ENCODE measurements at places on chromosomes 16 and 17.

GRCh38 chr17:27518545-27519521, 62.6 kb downstream of the KSR1 start:
- no peak overlapping the region for H3K4me3 ChIP-seq
- peak overlapping the region; percentile 54 for H3K27ac ChIP-seq
- no peaks in the 10 kb centered on the region for H3K36me3 ChIP-seq
- DNase-seq, result no peak

DNA sequence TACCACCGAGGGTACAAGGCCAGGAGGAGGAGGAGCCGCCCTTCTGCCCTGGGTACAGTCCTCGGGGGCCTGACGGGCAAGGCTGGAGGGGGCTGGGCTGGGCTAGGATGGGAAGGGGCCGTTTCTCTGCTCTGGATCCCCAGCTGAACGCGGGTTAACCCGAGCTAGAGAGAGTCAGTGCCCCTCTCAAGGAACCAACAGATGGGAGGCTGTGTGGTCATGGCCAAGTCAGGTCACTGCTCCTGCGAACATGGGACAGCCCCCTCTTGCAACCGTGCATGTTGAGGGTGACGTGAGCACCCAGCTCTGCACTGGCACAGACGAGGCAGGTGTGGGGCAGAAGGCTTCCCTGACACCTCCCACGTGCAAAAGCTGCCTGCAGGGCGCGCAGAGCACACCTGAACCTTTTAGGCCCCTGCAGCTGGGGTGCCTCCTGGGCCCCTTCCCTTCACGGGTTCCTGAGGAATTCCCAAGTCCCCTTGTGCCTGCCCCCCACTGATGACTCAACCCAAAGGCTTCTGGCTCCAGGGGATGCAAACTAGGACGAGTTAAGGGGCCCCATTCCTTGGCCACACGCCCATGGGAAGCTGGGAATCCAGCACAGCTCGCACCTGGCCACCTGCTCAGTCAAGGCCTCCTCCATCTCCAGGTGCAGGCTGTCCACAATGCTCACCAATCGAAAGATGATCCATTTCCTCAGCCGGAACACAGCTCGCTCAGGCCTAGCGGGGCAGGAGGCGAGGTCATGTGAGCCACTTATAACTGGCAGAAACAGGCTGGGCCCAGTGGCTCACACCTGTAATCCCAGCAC, 6.3 kb downstream of the MYBBP1A start:
- no peak overlapping the region for H3K27ac ChIP-seq
- H3K4me3 ChIP-seq, result no peak overlapping the region
- H3K27me3 ChIP-seq, result no peaks in the 10 kb centered on the region
- DNase-seq, result no peak

GRCh38 chr17:78089576-78090281, 38.8 kb downstream of the TMC6 start:
- H3K27ac ChIP-seq, result no peak overlapping the region
- peaks cover 12% of the 10 kb centered on the region for H3K36me3 ChIP-seq
- no peak for DNase-seq
- no peak overlapping the region for H3K4me3 ChIP-seq
- no peaks in the 10 kb centered on the region for H3K27me3 ChIP-seq

GRCh38 chr16:70512456-70512855, 10.9 kb downstream of the COG4 start:
- peaks cover 3% of the 10 kb centered on the region for H3K4me1 ChIP-seq
- no peaks in the 10 kb centered on the region for H3K27me3 ChIP-seq
- H3K27ac ChIP-seq, result no peak overlapping the region
- no peak overlapping the region for H3K4me3 ChIP-seq

Data from natural killer cell treated with Interleukin-12 subunit alpha and Interleukin-12 subunit beta and Interleukin-15 and Interleukin-18, amount 100 ng/mL, for 72 hours (primary cell).